ENCODE measurements at places on chromosomes 5 and 9. TPM values are rescaled to one million over a fixed set of nuclear protein-coding genes. Genes with fewer than 3 reads are reported as not detected.
A peak's percentile ranks its signal among the peaks of the same experiment; 100 is the strongest.

DNA sequence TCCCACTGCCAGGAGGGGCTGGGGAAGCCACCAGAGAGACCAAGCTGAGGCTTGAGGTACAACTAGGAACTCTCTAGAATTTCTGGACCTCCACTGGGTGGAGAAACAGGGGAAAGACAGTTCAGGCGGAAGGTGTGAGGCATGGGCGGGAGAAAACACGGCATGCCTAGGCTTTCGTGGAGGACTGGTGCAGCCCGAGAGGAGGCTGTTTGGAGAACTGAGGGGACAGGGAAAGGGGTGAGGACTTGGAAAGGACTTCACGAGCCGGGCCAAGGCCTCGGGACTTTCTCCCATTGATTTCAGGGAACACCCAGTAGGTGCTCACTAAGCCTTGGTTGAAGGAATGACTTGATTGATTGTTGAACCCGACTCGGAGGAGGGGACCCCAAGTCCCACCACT lies 9.5 kb upstream of the ADGRD2 start:
- no peak overlapping the region for H3K27ac ChIP-seq
- H3K4me1 ChIP-seq: no peaks in the 10 kb centered on the region
- H3K27me3 ChIP-seq: peaks cover 21% of the 10 kb centered on the region
- DNase-seq: no peak

The C6 gene
- not detected for total RNA-seq

GRCh38 chr9:134477342-134477925 lies 151.2 kb downstream of the RXRA start:
- H3K27me3 ChIP-seq: no peaks in the 10 kb centered on the region
- H3K36me3 ChIP-seq: no peaks in the 10 kb centered on the region
- H3K4me3 ChIP-seq: no peak overlapping the region
- no peaks in the 10 kb centered on the region for H3K4me1 ChIP-seq
- no peak overlapping the region for H3K27ac ChIP-seq

The PCDHAC1 gene
- not detected for total RNA-seq

- H3K36me3 ChIP-seq: no peaks in the 10 kb centered on the region
- H3K27me3 ChIP-seq: peaks cover 26% of the 10 kb centered on the region
- H3K4me1 ChIP-seq: no peaks in the 10 kb centered on the region
- H3K27ac ChIP-seq: no peak overlapping the region
- no peak for DNase-seq
These were observed 180.3 kb upstream of the ADRA1B start for GRCh38 chr5:159735749-159736660.

DNA sequence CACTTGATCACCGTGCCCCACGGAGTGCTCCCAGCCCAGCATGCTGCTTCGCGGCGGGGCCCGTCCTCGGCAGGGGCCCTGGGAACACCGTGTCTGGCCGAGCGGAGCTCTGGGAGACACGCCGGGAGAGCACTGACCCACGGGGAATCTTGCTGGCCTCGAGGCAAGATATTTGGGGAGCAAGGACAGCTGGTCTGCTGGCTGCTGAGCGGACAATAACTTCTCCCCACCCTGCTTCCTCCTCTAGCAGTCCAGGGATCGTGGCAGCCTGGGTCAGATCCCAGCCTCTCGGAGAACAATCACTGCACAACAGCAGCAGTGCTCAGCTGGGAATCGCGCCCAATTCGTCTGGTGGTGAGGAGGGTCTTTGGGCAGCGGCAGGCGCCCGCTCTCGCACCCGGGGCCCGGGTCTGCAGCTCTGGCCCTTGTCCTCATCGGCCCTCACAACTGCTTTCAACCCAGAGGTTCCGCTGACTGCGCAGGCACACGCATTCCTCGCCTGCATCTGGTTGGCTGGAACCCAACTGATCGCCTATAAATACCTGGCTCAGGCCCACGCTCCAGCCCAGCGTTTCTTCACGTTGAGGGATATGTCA lies 43.4 kb downstream of the DBH start:
- peaks cover 53% of the 10 kb centered on the region for H3K4me1 ChIP-seq
- H3K27me3 ChIP-seq: no peaks in the 10 kb centered on the region
- peaks cover 2% of the 10 kb centered on the region for H3K36me3 ChIP-seq
- H3K27ac ChIP-seq: no peak overlapping the region

- no peaks in the 10 kb centered on the region for H3K4me1 ChIP-seq
- no peaks in the 10 kb centered on the region for H3K36me3 ChIP-seq
- no peak overlapping the region for H3K27ac ChIP-seq
- H3K27me3 ChIP-seq: no peaks in the 10 kb centered on the region
- H3K4me3 ChIP-seq: no peak overlapping the region
These were observed 282.7 kb downstream of the KCNN2 start for GRCh38 chr5:114644576-114644975.

DNA sequence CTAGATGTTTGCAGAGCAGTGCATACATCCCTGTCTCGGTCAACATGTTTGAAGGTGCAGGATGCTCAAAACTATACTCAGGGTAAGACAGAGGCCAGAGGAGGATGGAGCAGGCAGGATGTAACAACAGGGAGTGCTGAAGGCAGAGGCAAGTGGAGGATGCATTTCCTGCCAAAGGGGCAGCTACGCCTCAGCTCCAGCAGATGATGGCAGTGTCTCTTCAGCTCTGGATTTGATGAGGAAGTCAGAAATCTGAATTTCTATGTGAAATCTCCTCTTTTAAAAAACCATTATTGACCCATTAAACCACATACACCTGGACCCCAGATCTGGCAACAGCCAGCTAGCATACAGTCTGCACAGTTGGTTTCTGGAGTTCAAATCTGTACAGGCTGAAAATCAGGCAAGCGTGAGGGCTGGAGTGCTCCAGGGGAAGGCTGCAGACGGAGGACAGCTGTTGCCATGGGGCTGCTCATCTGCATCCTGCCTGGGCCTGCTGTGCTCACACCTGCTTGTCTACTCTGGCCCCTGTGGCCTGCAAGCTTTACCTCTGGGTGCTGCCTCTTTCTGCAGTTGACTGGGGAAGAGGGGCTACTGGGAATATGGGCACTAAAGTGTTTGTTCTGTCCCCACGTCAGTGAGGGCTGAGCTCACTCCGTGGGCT lies 152.9 kb upstream of the SLC28A3 start:
- no peak overlapping the region for H3K4me3 ChIP-seq
- no peak overlapping the region for H3K27ac ChIP-seq
- H3K4me1 ChIP-seq: no peaks in the 10 kb centered on the region
- no peak for DNase-seq
- peaks cover 1% of the 10 kb centered on the region for H3K27me3 ChIP-seq

The ELAVL2 gene
- not detected for total RNA-seq

The RELL2 gene
- total RNA-seq: 17.8 TPM

The ADGRD2 gene
- not detected for total RNA-seq

The PTPN3 gene
- total RNA-seq: 0.56 TPM

The GLE1 gene
- 57.0 TPM for total RNA-seq

GRCh38 chr5:75753182-75753581 lies 35.9 kb upstream of the POC5 start:
- no peak overlapping the region for H3K4me3 ChIP-seq
- H3K4me1 ChIP-seq: no peaks in the 10 kb centered on the region
- H3K27me3 ChIP-seq: peaks cover 11% of the 10 kb centered on the region
- H3K27ac ChIP-seq: no peak overlapping the region
- no peak for DNase-seq

DNA sequence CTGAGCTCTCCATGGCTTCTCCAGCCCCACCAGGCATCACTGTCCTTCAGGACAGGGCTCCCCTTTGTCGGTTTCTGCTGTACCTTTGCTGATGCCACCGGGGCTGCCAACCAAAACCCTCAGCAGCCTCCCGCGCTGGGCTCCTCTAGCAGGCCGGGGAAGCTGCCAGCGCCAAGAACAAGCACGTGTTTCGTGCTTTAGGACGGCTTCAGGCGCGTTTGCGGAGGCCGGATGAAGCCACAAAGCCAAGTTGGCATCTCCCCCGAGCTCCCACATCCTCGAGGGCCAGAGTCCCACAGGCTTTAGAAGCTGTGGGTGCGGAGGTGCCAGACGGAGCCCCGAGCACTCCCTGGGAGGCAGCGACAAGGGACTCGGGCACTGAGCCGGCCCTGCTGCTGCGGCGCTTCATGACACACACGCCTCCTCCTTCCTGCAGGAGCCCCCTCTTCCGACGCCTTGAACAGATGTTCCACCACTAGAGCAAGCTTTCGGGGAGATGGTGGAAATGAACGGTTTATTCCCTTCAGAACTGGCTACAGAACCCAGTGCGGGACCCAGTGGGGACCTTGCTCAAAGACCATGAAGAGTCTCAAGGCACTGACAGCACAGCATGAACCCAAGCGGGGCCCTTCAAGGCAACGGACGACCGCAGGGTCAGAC lies 36.7 kb downstream of the SARDH start:
- no peaks in the 10 kb centered on the region for H3K27me3 ChIP-seq
- peak overlapping the region; percentile 93 for H3K27ac ChIP-seq
- peak; percentile 65 for DNase-seq
- H3K4me3 ChIP-seq: peak overlapping the region; percentile 86
- peaks cover 44% of the 10 kb centered on the region for H3K4me1 ChIP-seq

The TMEM215 gene
- not detected for total RNA-seq

DNA sequence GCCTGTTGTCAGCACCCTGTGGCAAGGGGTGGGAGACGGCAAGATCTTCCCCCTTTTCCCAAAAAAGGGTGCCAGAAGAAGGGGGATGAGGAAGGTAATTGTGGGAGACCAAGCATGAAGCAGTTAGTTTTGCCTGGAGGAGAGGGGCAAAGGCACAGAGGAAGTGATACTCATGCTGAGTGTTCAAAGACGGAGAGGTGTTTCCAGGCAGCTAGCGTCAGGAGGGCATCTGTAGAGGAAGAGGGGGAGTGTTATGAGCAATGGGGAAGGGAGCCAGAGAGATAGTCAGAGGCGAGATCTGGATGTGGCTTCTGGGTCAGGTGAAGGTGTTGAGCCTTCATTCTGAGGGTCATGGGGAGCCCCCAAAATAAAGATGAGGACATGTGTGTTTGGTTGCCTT lies 26.9 kb upstream of the ADAM19 start:
- H3K4me3 ChIP-seq: peak overlapping the region; percentile 18
- peaks cover 92% of the 10 kb centered on the region for H3K4me1 ChIP-seq
- H3K36me3 ChIP-seq: peaks cover 2% of the 10 kb centered on the region
- H3K27ac ChIP-seq: peak overlapping the region; percentile 90
- H3K27me3 ChIP-seq: no peaks in the 10 kb centered on the region

- H3K4me1 ChIP-seq: no peaks in the 10 kb centered on the region
- H3K27ac ChIP-seq: no peak overlapping the region
- H3K4me3 ChIP-seq: no peak overlapping the region
- DNase-seq: no peak
- H3K27me3 ChIP-seq: no peaks in the 10 kb centered on the region
These were observed 36.6 kb downstream of the COL5A1 start for GRCh38 chr9:134678206-134678605.

GRCh38 chr5:105931881-105932421 lies 1738.8 kb downstream of the EFNA5 start:
- H3K4me3 ChIP-seq: no peak overlapping the region
- H3K36me3 ChIP-seq: no peaks in the 10 kb centered on the region
- H3K27me3 ChIP-seq: no peaks in the 10 kb centered on the region
- no peak for DNase-seq
- no peak overlapping the region for H3K27ac ChIP-seq

GRCh38 chr9:613771-614347 lies 227.6 kb upstream of the DMRT1 start:
- no peak overlapping the region for H3K27ac ChIP-seq
- no peak overlapping the region for H3K4me3 ChIP-seq
- H3K27me3 ChIP-seq: no peaks in the 10 kb centered on the region

DNA sequence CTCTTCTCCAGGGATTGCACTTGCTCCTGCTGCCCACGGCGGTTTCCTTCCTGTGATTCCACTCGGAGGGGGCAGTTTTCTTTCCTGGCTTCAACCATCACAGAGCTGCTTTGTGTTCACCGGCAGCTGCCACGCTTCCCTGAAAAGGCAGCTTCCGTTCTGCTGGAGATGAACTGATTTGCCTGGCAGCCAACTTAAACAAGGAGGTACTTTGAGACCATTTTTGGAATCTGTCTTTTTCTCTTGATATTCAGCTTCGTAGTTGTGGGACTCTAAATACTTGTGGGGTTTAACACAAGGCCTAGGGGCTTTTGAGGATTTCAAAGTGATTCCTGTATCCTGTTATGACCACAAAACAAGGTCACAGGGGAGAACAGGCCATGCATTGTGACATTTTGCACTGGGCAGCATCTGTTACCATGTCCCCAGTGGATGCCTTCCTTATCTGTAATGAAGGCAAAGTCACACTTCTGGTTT lies 192.0 kb downstream of the MTRR start:
- no peak overlapping the region for H3K27ac ChIP-seq
- H3K4me1 ChIP-seq: no peaks in the 10 kb centered on the region
- H3K36me3 ChIP-seq: no peaks in the 10 kb centered on the region
- H3K27me3 ChIP-seq: peaks cover 1% of the 10 kb centered on the region
- H3K4me3 ChIP-seq: no peak overlapping the region
- no peak for DNase-seq

GRCh38 chr9:78040726-78041125 lies 9.1 kb upstream of the GNAQ start:
- no peak overlapping the region for H3K4me3 ChIP-seq
- no peak overlapping the region for H3K27ac ChIP-seq
- no peak for DNase-seq
- no peaks in the 10 kb centered on the region for H3K36me3 ChIP-seq

The TAS2R1 gene
- total RNA-seq: not detected

DNA sequence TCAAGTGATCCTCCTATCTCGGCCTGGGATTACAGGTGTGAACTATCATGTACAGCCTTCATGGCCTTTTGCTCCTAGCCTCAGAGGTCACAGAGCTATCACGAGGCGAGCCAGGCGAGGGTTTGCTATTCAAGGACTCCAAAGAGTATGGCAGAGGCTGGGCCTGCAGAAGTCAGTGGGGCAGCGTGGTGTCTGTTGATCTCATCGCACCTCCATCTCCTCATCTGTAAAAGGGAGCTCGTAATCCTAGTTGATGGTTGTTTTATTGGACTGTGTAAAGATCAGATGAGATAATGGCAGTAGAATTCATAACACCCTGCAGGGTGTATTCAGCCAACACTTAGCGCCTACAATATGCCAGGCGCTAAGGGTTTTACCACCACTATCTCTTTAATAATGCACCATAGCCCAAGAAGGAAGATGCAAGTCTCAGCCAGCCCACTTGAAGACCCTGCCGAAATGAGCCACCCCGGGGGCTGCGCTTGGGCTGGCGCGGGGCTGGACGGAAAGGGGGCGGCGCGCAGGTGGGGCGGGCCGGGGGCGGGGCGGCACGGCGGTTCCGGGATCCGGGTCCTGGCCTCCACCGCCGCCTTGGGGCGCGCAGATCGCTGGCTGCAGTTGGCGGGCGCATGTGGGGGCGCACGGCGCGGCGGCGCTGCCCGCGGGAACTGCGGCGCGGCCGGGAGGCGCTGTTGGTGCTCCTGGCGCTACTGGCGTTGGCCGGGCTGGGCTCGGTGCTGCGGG lies at the start of gene GALNT12:
GALNT12 (plus strand) TSS at position 601 of the 744 bp plus-strand sequence; CDS start at position 630, 29 bp downstream.
- peak; percentile 64 for DNase-seq
- H3K27me3 ChIP-seq: peaks cover 4% of the 10 kb centered on the region
- peak within 1 kb of the TSS; percentile 76 for H3K4me3 ChIP-seq
- H3K27ac ChIP-seq: no peak within 1 kb of the TSS
